Upper lobe of left lung (tissue), 6 donors: ENCODE measurements at places on chromosomes 4 and X. TPM values are rescaled to one million over a fixed set of nuclear protein-coding genes. Genes with fewer than 3 reads are reported as not detected.

The PDCL2 gene
- total RNA-seq = not detected

The WDR17 gene
- 2.9 TPM for total RNA-seq

The SLC9B1 gene
- 0.44 TPM for total RNA-seq

The FBXO8 gene
- total RNA-seq = 15.7 TPM
